Common myeloid progenitor, CD34-positive (primary cell): ENCODE measurements at places on chromosomes 6 and 20.

DNA sequence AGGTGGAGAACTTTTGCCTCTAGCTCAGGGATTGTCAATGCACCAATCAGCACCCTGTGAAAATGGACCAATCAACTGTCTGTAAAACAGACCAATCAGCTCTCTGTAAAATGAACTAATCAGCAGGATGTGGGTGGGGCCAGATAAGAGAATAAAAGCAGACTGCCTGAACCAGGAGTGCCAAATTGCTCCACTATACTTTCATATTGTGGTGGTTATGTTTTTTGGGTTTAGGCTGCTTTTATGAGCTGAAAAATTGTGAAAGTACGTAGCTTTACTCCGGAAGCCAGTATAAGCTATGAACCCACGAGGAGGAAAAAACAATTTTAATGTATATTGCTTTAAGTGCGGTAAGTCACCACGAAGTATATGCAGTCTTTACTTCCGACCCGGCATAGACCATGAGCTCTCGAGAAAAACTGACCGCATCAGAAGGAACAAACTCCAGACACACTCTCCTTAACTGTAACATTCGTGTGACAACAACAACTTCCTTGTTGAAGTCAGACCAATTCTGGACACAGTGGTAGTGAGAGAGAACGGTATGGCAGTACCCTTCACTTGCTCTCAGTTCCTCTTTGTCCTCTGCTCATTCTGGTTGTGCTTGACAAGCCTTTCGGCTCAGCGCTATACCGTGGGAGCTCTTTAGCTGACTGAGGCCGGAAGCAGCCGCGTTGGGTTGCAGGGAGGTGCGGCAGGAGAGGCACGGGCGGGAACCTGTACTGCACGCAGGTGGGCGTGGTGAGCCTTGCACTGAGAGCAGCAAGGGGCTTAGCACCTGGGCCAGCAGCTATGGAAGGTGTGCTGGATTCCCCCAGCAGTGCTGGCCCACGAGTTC, 81.9 kb upstream of the E2F3 start:
- peak; percentile 96 for DNase-seq

DNA sequence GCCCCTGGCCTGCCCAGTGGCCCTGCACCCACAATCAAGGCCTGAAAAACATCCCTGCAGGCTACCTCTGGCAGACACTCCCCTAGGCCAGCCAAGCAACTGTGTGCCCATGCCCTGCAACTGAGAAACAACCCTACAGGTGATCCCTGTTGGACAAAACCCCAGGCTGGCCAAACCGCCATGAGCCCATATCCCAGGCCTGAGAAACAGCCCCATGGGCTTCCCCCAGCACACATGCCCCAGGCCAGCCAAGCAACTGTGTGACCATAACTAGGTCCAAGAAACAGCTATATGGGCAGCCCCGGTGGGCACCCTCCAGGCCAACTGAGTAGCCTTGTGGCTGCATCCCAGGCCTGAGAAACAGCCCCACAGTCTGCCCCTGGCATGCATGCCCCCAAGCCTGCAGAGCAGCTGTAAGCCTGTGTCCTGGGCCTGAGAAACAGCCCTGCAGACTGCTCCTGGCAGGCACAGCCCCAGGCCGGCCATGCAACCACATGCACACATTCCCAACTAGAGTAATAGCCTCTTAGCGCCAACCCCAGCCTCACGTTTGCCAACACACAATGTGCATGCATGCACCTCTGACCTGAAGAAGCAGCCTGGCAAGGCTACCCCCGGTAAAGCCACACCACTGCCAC, 41.0 kb upstream of the SRSF6 start:
- DNase-seq: no peak

DNA sequence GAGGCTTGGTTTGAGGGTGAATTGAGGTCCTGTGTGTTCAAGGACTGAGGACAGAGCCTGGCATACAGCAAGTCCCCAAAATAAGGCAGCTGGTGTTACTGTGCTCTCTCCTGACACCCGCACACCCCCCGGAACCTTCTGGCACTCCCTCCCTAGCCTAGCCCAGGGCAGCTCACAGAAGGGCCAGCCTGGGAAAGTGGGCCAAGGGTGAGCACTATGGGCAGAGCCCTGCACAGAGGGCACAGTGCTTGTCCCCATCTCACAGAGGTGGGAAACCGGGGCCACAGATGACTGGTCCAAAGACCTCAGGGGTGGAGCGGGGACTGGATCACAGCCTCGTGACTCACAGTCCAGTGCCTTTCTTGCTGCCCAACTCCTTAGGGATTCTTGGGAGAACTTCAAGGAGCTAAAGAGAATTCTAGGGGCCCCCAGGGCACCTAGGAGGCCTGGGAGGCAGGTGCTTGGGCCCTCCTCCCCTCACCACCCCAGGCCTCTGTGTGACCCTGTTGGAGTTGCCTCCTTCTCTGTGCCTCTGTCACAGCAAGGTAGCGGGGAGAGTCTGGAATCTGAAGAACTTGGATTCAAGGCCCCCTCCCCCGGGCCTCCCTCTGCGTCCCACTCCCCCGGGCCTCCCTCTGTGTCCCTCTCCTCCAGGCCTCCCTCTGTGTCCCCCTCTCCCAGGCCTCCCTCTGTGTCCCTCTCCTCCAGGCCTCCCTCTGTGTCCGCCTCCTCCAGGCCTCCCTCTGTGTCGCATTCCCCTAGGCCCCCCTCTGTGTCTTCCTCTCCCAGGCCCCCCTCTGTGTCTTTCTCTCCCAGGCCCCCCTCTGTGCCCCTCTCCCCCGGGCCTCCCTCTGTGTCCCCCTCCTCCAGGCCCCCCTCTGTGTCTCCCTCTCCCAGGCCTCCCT, 13.5 kb downstream of the DLGAP4 start:
- DNase-seq: no peak

DNA sequence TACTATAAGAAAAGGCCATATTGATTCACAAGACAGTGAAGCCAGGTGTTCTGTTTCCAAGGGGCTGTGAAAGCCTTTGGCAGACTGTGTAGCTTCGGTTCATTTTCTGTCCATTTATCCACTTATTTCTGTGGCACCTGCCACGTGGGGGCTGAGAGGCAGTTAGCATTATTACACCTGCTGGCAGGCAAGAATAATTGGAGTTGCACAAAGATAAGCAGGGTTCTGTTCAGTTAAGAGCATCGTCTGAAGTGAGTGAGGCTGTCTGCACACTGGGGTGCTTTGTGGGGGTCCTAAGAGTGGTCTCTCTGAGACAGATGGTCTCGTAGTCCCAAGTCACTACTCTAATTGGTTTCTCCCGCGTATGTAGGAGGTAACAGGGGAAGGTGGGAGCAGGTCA, 60.6 kb upstream of the CCN6 start:
- DNase-seq: no peak

DNA sequence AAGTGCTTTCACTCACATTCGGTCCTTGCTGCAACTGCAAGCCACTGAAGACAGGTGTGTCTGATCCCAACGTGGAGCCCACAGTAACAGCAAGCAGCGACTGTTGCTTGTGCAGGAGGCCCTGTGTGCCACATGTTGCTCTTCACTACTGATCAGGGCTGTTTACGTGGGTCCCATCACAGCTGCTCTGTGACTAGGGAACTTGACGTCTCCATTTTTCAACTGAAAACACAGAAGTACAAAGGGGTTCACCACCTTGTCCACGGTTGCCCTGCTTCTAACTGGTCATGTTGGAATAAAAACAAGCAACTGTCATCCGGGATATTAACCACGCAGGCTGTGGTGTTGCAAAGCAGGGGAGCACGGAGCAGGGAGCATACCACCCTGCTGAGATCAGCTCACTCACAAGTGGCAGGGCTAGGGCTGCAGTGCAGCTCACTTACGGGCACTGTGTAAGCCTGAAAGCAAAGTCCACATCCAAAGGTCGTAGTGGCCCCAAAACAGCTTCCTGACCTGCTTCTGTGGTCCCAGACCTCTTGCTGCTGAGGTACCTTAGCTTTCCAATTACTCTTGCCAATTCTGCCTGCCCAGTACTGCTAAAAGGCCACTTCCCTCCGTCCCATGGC, 105.8 kb upstream of the DUSP22 start:
- DNase-seq: no peak

GRCh38 chr20:51450221-51450712, 92.3 kb downstream of the NFATC2 start:
- DNase-seq: no peak

- no peak for DNase-seq
Observed at GRCh38 chr6:126661646-126662045, 321.7 kb downstream of the CENPW start.

GRCh38 chr20:31595654-31596411, 9.3 kb upstream of the ID1 start:
- DNase-seq: no peak

DNA sequence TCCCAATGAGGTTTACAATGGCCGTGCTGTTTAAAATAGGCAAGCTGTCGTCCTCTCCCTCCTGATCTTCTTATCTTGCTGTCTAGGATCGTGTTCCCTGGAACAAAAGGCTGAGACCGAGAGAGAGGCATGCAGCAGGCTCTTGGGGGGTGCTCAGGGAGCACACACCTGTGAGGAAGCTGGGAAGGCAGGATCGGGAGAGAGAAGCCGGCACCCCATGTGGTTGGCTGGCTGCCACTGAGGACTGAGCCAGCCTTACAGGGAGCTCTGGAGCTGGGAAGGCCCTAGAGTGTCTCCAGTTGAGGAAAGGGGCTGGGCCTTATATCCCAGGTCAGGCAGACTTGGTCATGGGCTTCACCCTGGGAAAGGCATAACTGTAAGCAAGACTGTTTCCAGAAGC, 184.2 kb downstream of the LY86 start:
- no peak for DNase-seq

GRCh38 chr6:104595311-104595820, 264.4 kb downstream of the HACE1 start:
- no peak for DNase-seq

- peak; percentile 24 for DNase-seq
Observed at GRCh38 chr6:119517428-119517827, 167.9 kb upstream of the MAN1A1 start.

DNA sequence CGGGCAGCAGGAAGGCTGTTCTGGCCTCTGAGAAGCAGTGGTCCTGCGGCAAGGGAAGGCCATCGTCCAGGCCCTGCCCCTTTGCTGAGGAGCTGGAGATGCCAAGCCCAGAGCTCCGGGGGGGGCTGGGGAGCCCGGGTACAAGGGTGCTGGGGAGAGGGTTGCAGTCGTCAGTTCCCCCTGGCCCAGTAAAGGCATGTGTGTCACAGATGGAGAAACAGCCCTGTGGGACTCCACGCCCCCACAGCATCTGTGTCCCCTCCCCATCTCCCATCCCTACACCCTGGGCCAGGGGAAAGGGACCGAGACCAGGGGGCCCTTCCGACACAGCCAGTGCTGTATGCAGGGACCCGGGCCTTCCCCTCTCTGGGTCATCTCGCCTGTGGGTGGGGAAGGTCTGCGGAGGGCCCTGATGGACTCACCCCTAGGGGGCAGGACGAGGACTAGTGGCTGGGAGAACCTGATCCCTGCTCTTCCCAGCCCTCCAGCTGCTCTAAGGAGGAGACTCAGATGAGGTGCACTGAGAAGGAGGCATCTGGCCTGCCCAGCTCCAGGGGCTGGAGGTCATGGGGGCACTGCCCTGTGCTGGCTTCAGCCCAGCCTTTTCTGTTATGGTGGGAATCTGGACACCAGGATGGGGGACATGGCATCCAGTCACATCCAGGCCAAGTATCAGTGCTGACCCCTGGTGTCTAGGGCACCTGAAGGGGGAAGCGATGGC, 609 bp downstream of the MYL9 start:
- DNase-seq: peak; percentile 16

DNA sequence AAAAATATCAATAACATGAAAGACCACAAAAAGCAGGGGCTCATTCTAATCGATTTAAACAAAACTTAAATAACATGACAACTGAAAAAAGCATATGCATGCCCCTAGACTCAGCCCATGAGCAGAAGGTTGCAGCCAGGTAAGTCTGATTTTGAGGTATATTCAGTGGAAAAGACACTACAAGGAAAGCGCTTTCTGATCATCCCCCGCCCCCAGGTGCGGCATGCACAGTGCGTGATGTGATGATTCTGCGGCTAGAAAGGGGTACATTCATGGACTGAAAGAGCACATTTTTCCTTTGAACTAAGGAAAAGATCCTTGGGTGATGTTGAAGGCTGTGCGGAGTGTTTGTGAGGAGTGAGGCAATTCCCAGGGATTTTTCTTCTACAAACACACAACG, 16.9 kb upstream of the FOXC1 start:
- DNase-seq: no peak

DNA sequence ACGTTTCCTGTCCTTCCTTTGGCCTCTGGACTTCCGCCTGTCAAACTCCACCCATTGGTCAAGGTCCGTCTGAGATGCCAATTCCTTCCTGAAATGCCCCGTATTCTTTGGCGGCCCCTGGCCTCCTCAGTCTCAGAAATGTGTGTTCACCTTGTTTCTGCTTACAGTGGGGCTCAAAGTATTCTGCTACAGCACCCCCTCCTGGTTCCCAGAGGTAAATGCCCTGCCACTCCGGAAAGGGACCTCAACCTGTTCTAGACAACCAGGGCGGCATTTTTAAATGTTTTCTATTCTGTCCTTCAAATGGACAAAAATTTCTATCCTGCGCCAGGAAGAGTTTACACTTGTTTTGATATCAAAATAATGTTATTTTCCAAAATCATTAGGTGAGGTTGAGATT, 12.1 kb upstream of the PAX1 start:
- no peak for DNase-seq

DNA sequence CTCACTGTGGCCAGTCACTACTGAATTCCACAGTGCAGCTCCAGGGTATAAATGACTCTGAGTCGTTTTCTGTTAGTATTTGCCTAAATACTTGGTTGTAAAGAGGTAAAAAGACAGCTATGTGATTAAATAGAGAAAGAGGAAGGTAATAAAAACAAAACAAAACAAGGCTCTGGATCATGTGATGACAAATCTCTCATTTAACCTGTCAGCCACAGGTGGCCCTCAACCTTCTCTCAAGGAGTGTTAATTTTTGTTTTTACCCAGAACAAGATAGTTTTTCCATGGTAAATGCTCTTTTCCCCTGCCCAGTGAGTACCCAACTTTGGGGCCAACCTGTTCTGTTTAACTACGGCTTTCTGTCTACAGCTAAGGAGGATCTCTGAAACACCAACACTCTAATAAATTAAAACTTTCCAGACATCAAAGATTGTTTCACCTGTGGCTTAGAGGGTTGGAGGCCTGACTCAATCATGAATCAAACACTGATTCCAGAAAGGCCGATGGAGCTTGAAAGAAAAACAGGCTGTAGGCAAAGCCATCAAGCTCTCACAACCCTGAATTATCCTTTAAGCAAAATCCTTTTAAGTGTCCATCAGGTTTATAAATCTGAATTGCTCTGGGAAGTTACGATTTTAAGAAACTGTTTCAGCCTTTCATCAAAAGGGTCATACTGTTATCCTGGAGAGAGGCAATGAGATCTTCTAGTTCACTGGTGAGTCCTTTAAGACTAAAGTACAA, 81.5 kb upstream of the BCLAF1 start:
- no peak for DNase-seq

GRCh38 chr6:24949020-24949569, 13.3 kb upstream of the RIPOR2 start:
- DNase-seq: no peak

DNA sequence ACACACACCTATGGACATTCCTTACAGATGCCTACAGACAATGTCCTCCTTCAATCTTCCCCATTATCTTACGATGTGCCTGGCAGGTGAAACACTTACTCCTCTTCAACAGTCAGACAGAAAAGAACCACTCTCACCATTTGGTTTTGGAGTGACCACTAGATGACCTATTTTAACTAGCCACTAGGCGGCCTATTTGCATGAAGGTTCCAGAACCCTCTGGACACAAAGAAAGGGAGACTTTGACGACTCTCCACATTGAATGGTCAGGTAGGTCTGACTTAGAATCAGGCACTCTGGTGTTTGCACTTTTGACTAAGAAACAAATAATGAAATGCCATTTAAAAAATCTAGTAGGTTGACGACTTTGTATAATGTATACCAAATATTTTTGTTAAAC, 42.0 kb downstream of the PNLDC1 start:
- no peak for DNase-seq

- DNase-seq: no peak
Observed at GRCh38 chr6:138656364-138657064, 117.1 kb upstream of the CCDC28A start.

- DNase-seq: no peak
Observed at GRCh38 chr6:42644211-42644610, 78.2 kb downstream of the PRPH2 start.
